ENCODE measurements at places on chromosomes 4 and X.

- DNase-seq, result no peak
These were observed 56.0 kb downstream of the ZNF827 start for GRCh38 chr4:145882604-145883003.

GRCh38 chrX:131827935-131828334, 195.2 kb upstream of the STK26 start:
- peak; percentile 58 for DNase-seq

DNA sequence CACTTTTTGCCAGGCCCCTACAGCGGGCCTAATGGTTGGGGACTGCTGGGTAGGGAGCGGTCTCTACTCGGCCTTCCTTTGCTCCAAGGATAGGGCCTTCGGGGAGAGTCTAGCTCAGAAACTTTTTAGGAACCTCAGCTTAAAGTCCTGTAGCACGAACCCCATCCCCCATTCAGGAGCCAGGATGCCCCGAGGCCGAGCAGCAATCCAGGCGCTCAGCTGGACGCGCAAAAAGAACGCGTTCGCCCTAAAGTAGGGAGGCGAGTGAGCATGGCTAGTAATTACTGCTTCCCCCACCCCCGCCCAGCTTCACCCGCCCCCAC, 9.7 kb downstream of the POU4F2 start:
- DNase-seq, result no peak

DNA sequence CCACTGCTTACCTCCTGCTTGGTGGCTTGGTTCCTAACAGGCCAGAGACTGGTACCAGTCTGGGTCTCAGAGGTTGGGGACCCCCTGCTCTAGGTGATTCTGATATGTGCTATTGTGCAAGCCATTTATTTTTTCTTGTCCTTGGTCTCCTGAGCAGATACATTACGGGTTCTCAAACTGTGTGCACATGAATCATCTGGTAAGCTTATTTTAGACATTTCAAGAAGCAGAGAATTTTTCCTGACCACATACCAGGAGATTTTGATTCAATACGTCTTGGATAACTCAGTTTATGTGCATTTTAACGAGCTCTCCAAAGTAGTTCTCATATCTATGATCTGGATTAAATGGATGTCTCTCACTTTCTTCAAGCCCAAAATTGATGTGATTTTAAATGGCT, 77.2 kb downstream of the FHIP1A start:
- DNase-seq, result no peak

DNA sequence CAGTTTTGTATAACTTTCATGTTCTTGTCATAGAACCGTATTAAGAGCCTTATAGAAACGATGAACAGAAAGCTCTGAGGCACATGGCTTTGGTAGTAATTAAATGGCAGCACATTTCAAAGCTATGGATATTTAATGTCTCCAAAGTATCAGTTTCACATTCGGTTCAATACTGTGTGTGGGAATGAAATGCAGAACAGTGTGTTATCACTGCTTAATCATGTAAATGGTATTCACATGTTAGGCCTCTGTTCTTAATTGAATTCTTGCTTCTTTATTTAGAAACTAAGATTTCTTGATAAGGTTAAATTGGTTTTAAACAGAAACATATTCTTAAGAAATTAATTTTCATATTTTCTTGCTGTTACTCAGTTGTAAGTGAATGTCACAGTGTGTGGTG, 701.0 kb upstream of the PITX2 start:
- DNase-seq, result no peak

DNA sequence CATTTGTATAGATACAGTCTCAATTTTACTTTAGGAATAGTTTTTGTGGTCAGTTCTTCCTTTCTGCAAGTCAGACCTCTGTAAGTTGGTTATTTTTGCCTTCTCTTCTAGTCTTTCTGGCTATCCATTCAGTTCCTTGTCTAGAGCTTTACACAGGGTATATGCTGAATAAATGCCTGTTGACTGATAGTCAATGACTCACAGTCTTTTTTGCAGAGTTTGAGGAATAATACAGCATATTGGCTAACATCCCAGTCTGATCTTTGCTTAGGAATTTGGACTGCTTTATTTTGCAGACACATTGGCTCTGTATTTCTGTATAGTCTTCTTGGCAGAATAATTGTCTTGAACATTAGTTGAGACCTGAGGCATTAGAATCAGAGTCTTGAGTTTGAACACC, 132.4 kb downstream of the MAGEC1 start:
- DNase-seq, result no peak

DNA sequence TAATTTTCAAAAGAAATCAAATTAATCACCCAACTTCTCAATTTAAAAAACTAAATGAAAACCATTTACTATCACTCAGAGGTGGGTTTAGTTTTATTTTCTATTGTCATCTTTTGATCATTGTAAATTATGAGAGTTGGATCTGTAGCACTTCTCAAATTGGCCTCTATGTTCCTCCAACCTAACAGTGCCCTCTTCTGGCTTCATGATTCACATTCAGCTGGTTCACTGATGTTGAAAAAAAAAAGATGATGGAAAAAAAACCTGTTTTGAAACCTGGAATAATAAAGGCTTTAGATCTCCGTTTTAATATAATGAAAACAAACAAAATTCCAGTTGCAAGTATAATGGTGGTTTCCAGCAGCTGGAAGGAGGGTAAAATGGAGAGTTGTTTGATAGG, 2.4 kb upstream of the NBDY start:
- no peak for DNase-seq

GRCh38 chrX:37895795-37896510, 48.6 kb upstream of the DYNLT3 start:
- no peak for DNase-seq

DNA sequence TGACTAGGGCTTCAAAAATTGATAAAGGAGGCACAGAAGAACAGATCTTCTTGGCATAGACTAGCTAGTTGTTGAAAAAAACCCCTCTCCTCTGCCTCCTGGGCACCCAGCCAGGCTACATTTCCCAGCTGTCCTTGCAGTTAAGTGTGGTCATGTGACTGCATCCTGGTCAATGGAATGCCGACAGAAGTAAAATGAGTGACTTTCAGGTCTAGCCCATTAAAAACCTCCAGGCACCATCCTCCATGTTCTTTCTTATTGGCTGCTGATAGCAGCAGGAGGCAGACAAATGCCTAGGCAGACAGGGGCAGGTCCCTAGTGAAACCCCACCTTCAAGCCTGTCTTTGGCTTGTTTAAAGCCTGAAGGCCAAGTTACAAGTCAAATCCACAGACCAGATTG, 35.3 kb downstream of the ATXN3L start:
- DNase-seq, result no peak

DNA sequence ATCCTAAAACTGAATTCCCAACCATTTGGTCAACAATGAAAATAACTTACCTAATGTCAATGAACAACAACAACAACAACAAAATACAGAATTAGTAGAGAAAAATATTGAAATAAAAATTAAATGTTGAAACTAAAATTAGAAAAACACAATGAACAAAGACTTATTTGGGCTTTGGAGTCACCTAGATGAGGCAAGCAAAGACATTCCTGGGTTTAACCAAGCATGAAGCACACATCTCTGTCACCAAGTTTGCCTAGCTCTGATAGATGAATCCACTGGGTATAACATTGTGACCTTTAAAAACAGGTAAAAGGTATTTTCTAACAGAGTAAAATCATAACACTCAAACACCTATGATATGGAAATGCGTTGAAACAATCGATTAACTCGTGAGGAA, 13.2 kb upstream of the SYTL5 start:
- DNase-seq, result no peak

DNA sequence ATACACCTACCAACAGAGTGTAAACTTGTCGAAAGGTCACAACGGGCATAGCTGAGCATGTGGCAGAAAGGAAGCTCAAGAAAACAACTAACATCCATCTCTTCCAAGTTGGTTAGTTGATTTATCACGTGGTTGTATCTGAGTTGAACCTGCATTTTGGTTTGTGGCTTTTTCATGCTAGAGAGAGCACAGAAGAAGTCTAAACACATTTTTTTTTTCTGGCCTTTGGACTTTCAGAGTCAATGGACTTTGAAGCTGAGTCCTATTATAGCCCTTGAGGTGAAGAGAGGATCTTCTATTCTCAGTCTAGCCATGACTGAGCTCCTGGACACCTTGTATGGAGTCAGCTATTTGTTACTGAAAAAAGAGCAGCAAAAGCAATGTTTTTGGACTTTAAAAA, 150.6 kb upstream of the TRPC5 start:
- DNase-seq, result no peak

DNA sequence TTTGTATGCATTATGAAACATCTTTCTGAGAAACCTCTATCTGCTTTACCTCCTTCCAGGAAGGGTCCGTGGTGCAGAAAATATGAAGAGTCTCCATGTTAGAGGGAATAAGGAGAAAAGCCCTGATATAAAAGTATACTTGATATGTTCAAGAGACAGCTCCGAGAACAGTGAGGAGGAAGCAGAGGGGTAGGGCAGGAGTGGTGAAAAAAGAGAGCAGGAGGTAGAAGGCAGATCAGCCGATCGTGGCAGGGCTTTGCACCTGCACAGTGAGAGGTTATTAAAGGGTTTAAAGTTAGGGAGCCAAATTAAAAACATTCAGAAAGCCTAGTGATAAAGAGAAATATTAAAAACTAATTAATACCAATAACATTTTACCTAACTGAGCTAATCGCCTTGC, 419.7 kb downstream of the FAT4 start:
- no peak for DNase-seq

- no peak for DNase-seq
These were observed 95.9 kb downstream of the RASL11B start for GRCh38 chr4:52957835-52958631.

GRCh38 chr4:174702979-174703478, 126.0 kb downstream of the GLRA3 start:
- DNase-seq, result no peak

GRCh38 chr4:88003261-88003660, 4.2 kb upstream of the PKD2 start:
- DNase-seq, result no peak

- no peak for DNase-seq
These were observed 94.7 kb downstream of the TMEM131L start for GRCh38 chr4:153560908-153561307.

DNA sequence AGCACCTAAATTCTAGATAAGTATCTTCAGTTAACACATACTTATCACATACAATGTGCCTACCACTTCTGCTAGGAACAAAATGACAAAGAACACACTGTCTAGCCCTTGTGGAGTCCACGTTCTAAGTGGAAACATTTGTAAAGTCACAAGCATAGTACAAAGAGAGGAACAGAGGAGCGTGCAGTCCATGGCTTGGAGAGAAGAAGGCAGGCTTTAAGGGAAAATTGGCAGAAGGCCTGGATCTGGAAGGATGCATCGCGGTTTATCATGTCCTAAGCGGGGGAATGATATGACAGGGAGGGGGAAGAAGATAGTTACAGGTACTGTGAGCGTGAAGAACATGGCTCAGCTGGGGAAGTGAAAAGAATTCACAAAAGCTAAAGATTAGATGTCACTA, 218.0 kb downstream of the PRDM5 start:
- DNase-seq, result no peak

- no peak for DNase-seq
These were observed 389.7 kb upstream of the NR3C2 start for GRCh38 chr4:148831945-148832344.

DNA sequence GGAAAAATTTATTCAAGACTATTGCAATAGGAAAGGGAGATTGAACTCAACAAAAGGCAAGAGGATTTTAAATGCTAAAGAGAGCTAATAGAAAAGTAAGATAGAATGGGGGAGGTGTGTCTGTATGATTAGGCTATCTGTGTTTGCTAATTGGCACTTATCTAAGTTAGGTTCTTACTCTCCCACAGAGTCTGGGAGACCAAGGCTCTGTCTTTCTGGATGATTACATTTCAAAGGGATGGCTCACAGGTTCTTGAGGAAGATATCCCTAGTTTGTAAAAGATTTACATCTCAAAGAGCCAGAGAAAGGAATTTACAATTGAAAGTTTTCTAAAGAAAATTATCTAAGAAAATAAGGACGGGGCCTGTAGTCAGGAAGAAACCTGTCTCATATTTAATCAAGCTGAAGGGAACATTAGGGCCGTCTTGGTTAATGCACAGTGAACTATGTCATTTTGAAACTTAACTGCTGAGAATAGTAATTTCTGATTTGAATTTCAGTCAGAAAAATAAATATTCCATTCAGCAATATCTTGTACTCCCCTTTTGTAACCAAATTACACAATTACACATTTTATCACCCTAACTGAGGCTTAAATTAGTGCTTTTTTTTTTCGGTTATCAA, 75.8 kb downstream of the MAGEB10 start:
- DNase-seq, result no peak

DNA sequence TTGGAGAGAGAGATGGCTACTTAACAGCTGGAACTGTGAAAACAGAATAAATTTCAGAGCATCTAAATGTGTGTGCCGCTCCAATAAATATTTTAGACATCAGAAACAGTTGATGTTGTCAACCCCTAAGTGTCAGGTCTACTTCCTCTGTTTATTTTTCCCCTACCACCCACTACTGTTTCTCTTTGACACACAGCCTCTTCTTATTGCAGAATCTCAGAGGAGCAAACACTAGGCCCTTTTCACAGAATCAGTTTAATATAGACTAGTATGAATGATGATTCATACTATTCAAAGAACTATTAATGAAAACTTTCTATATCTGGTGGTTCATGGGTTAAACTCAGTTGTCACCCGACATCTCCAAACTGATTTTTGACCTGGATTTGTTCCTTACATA, 33.9 kb downstream of the NAA11 start:
- no peak for DNase-seq

DNA sequence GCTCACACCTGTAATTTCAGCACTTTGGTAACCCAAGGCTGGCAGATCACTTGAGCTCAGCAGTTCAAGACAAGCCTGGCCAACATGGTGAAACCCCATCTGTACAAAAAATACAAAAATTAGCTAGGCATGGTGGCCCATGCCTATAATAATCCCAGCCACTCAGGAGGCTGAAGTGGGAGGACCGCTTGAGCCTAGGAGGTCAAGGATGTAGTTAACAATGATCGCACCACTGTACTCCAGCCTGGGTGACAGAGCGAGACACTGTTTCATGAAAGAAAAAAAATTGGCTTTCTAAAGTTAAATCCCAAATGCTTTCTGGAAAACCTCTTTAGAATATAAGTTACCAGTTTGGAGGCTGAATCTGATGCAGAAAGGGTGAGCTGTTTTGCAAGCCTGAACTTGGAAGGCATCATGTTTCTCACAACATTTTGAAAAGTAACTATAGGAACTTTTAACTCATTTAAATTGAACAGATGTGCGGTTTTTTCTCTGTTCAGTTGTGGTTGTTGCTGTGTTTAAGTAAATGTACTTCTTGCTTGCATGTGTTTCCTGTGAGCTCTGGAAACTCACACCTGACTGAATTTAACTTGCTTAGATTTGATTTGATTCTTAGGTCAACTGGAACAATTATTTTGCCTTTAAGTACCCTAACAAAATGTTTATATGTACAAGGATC, 39.8 kb upstream of the TMEM131L start:
- no peak for DNase-seq

GRCh38 chr4:4554234-4554633, 12.4 kb upstream of the STX18 start:
- DNase-seq, result no peak

Data from ecto neural progenitor cell (in vitro differentiated cells).